ENCODE measurements at places on chromosomes 11 and 22. TPM values are rescaled to one million over a fixed set of nuclear protein-coding genes. Genes with fewer than 3 reads are reported as not detected.

The C11orf97 gene
- total RNA-seq, result not detected

DNA sequence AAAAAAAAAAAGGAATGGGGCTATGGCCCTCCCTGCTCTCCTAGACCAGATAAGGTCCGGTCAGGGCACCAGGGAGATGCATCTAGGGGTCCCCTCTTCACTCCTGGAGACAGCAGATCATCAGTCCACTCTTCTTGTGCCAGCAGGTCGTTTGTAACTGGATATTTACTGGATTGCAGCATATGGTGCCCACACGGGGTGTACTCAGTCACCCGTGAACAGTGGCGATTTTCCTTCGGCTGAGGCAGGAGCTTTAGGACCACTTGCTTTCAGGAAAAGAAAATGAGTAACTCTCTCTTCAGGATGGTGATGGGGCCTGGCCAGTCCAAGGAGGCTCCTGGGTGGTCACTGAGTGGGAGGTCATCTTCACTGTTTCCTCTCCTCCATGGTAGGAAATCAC is 38.3 kb upstream of the RAB1B start:
- no peak for DNase-seq

DNA sequence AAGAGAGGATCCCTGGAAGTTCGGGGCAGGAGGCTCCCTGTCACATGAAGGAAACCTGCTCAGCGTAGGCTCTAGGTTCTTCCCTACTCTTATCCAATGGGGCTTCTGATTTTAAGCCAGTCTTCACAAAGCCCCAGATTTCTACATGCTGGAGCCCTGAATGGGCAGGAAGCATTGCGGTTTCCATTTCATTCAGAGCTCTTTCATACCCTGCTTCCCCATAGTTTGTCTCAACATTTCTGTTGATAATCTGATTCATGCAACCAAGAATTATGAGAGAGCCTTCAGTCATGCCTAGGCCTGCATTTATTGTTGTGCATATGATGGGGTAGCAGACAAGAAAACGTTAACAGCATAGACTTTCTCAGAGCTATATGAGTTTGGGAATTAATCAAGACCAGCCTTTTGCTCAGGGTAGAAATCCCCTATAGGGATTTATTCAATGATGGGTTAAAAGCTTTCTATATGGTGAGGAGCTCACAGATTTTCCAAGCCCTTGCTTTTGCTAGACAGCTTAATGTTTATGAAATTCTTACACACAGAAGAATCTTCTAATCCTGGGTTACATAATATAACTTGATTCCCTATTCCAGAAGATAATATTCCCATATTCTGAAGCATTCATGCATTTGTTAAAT is 15.9 kb downstream of the OR51B4 start:
- DNase-seq, result no peak

- no peak for DNase-seq
These were observed 498.2 kb downstream of the KCNA4 start for GRCh38 chr11:29518389-29519174.

GRCh38 chr22:38070250-38070921 is 13.2 kb downstream of the PICK1 start:
- no peak for DNase-seq

DNA sequence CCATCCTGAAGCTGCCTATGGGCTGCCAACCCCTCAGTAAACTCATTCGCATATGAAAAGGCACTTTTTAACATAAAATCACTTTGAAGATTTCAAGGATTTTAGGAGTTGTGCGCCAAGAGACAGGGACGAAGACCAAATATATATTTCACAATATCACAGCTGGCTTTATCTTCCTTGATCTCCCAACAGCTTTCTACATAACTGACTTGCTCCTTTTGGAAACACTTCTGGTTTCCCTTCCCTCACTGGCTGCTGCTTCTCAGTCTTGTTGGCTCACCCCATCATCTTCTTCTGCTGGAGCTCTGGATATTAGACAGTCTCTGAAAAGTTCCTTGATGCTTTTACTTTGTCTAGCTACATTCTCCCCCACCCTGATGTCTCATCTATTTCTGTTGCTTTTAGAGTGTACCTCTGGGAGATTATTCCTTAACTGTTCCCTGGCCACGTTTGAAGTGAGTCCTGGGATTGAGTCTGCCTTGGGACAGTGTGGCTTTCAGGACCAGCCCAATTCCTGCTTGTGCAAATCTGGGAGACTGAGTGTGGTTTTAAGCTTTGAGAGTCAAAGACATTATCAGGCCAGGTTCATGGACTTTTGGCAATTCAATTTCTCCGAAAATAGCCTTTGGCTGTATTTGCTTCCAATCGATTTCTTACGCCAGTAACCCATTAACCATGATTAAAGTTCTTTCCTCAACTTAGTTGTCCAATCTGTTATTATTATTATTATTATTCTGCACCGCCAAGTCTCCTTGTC is 30.9 kb upstream of the NNMT start:
- DNase-seq, result no peak

The DERL3 gene
- total RNA-seq, result 6.2 TPM

GRCh38 chr11:85845124-85845631 is 10.0 kb upstream of the CCDC83 start:
- DNase-seq, result no peak
